ENCODE measurements at places on chromosomes 16 and 17. TPM values are rescaled to one million over a fixed set of nuclear protein-coding genes. Genes with fewer than 3 reads are reported as not detected.

DNA sequence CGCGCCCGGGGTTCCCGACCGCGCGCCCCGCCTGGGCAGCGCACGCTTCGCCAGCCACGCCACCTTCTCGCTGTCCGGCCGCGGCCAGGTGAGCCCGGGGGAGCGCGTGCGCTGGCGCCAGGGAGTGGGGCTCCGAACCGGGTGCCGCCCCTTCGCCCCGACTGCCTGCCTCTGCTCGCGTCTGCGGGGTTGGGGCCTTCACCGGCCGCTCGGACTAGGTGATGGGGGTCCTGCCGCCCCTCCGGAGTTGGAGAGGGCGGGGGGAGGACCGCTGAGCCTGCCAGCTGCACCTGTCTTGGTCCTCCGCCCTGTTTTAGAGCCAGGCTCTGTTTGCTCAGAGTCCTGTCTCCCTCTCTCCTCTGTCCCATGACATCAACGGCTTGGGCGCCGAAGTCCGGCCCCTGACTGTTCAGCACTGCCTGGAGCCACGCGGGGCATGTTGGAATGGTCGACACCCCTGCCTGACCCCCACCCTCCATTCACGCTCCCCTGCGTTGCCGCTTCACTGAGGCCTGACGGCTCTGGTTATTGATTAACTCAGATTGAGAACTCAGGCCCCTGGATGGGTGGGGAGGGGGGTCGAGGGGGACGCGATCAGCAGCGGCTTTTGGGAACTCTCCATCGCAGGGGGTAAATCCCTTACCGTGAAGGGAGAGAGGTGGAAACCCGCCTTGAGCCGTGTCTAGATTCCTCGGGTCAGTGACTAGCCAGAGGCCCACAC is 748 bp downstream of the SMTNL2 start:
- no peak for DNase-seq

- no peak for DNase-seq
Measured at GRCh38 chr17:39920218-39921210, 2.1 kb upstream of the GSDMB start.

- no peak for DNase-seq
Measured at GRCh38 chr17:50558581-50558940, 2.0 kb upstream of the CACNA1G start.

- no peak for DNase-seq
Measured at GRCh38 chr16:67458121-67458641, 22.8 kb downstream of the ATP6V0D1 start.

- no peak for DNase-seq
Measured at GRCh38 chr16:11836650-11837244, 14.6 kb downstream of the RSL1D1 start.

GRCh38 chr17:7885367-7886226 is 3.0 kb upstream of the CHD3 start:
- DNase-seq: no peak

GRCh38 chr17:33178681-33179080 is 114.4 kb downstream of the ASIC2 start:
- no peak for DNase-seq

- DNase-seq: no peak
Measured at GRCh38 chr17:15466131-15466530, 1.3 kb downstream of the CDRT4 start.

GRCh38 chr17:80183581-80184422 is 14.0 kb downstream of the CARD14 start:
- no peak for DNase-seq

- DNase-seq: no peak
Measured at GRCh38 chr17:27345141-27345904, 51.4 kb downstream of the WSB1 start.

The GP1BA gene
- total RNA-seq: not detected

The CCDC200 gene
- not detected for total RNA-seq

The ABCC6 gene
- total RNA-seq: 0.14 TPM

The C17orf50 gene
- total RNA-seq: not detected

The IRX6 gene
- not detected for total RNA-seq

The KRT27 gene
- total RNA-seq: not detected

The SEPTIN12 gene
- not detected for total RNA-seq

Data from pulmonary artery endothelial cell (primary cell).